ENCODE measurements at places on chromosomes 5 and 9.
A peak's percentile ranks its signal among the peaks of the same experiment; 100 is the strongest.

DNA sequence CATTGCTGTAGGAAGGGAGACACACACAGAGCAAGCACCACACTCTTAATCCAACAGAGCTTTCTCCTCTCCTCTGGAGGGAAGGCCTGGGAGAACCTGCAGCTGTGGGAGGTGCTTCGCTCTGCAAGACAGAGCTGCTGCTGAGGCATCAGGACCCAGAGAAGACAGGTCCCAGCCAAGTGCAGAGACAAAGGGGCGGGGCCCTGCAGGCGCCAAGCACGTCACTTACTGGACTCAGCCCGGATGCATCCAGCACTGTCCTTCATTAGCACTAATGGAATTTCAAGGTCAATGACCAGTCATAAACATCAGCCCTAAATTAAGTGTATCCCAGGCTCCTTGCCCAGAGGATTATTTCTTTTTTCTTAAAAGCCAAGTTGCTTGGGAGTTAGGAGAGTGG is 337.1 kb upstream of the PANK3 start:
- no peak for DNase-seq

- peak; percentile 30 for DNase-seq
Measured at GRCh38 chr9:20658677-20659473, 25.2 kb upstream of the FOCAD start.

GRCh38 chr9:88980740-88981203 is 10.5 kb upstream of the S1PR3 start:
- DNase-seq: no peak

DNA sequence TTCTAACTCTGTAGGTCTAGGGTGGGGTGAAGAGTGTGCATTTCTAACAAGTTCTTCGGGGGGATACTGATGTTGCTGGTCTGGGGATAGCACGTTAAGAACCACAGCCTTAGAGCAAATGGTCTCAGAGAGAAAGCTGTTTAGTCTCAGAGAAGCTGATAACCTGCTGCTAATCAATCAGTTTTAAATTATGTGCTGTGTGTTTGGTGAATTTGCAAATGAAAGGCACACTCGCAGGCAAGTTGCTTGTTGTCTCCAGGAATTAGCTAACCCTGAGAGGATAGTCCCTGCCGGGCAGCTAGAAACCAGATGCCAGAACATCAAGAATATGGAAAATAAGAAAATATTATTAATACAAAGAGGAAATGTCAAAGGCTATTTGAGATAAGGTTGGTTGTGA is 79.2 kb downstream of the DMRT2 start:
- no peak for DNase-seq

- DNase-seq: no peak
Measured at GRCh38 chr9:134472256-134472655, 146.0 kb downstream of the RXRA start.

- DNase-seq: no peak
Measured at GRCh38 chr5:132505641-132506040, 15.1 kb upstream of the IRF1 start.

DNA sequence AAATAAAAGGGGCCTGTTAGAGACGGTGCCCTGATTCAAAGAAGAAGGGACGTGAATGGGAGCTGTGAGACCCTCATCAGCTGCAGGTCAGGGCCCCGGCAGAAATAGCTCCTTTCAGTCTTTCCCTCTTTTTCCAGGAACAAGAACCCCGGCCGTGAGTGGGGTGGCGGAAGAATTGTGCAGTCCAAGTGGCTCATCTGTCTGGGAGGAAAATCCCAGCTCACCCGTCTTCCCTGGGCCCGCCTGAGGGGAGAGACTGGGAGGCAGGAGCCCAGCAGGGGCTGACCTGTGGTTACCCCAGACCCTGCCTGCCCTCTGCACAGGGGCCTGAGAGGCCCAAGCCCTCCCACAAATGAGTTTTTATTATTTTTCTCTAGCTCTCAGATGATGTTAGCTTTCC is 24.8 kb upstream of the CSF1R start:
- DNase-seq: no peak

GRCh38 chr5:14488709-14489108 is 92.9 kb upstream of the OTULINL start:
- DNase-seq: no peak

DNA sequence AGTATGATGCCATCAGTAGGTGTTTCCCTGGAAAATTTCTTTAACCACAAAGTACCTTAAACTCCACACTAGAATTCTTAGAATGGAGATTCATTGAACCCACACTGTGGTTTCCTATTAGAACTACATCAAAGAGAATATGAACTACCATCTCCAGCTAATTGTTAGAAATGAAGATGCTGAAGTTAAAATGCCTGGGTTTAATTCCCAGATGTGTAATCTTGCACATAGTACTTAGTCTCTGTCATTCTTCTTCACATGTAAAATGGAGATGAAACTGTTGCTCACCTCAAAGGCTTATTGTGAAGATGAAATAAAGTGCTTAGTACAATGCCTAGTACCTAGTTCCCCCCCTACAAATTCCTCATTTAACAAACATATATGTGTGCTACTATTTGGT is 303.3 kb upstream of the CCNG1 start:
- DNase-seq: no peak

DNA sequence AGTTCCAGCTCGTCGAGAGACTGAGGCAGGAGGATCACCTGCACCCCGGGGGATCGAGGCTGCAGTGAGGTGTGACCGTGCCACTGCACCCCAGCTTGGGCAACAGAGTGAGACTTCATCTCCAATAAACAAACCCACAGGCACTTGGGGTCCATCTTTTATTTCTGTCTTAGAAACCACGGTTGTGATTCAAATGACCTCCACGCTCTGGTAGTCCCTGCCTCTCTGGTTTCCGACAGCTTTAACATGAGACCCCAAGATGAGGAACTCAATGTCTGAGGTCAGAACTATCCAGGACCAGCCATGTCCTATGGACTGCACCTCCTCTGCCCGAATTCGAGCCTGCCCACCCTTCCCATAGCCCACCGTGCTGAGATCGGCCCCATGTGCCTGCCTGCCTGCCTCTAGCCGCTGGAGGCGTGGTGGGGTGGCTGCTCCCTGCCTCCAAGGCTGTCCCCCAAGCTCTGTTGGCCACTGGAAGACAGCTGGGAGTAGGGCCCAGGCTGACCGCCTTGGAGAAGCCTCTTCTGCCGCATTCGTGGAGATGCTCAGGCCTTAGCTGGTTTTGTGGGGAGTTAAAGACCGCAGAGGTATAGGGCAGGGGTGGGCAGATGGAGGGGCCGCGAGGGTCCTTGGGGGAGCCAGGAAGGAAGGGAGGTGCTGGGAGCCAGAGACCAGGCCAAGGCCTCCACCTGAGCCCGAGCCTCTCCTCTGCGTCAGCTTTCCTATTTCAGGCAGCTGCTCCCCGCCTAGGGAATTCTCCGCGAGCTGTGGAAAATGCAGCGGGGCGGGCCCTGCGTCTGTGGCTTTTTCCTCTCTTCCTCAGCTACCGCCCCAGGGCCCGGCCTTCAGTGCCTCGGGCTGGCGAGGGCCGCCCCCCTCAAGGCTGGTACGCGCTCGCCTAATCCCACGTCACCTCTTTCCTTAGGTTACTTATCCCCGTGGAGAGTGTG is 6.9 kb upstream of the WDR5 start:
- DNase-seq: no peak

GRCh38 chr5:16957304-16958196 is 21.5 kb upstream of the MYO10 start:
- peak; percentile 97 for DNase-seq

- DNase-seq: no peak
Measured at GRCh38 chr5:177471610-177472356, 1.7 kb downstream of the DBN1 start.

All from bronchial epithelial cell (primary cell).